SJCRH30 (cell line): ENCODE measurements at places on chromosomes 5 and 9.
A peak's percentile ranks its signal among the peaks of the same experiment; 100 is the strongest.

- peak; percentile 94 for DNase-seq
Observed at GRCh38 chr5:107570805-107571531, 99.8 kb downstream of the EFNA5 start.

DNA sequence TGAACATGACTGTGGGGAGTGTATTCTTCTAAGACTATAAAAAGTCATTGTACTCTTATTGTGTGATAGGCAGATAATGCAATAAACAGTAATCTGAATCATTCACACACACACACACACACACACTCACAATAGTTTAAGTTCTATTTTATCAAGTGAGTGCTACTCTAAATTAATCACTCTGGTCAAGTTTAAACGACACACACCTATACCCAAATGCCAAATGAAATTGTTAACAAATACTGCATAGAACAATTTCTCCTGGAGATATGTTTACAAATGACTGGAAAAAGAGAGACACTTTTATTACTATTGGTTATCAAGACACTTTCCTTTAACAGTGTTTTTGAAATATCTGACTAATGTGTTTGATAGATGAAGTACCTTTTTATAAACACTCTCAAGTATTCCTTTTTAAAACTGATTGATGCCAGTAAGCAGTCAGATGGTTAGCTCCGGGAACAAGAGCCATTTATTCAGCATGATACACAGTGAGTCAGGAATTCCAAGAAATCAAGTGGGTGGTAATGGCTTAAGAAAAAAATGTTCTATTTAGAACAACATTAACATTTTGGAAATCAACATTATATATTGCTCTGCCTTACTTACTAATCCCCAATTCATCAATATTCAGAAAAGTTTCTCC, 521.6 kb upstream of the ST8SIA4 start:
- no peak for DNase-seq

- peak; percentile 69 for DNase-seq
Observed at GRCh38 chr5:142499591-142500226, 174.9 kb upstream of the SPRY4 start.

- DNase-seq = no peak
Observed at GRCh38 chr9:72156586-72156985, 7.3 kb downstream of the GDA start.

DNA sequence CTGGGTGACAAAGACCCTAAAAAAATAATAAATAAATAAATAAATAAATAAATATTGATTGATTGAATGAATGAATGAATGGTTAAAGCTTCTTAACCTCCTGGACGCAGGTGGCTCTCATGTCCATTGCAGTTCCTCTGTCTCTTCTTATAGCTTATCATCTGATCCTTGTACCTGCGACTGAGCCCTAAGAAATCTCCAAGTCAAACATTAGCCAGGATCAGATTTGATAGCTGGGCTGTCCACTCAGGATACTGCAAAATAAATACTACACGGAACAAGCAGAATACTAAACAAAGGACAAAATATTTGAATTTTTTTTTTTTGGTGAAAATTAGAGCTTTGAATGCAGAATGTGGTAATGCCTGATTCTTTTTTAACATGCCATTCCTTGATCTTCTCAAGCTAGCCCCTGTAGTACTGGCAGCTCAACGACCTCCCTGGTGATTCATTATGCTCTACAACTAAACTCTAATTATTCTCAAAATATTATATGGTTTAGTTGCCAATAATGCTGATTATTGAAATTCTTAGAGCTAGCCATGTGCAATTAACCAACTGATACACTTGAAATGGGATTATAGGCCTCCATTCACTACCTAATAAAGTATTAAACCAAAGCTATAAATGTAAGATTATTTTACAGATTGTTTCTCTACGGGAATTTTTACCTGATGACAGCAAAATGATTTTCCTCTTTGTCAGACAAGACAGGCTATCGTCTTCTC, 9.9 kb upstream of the TMEM245 start:
- DNase-seq = no peak

DNA sequence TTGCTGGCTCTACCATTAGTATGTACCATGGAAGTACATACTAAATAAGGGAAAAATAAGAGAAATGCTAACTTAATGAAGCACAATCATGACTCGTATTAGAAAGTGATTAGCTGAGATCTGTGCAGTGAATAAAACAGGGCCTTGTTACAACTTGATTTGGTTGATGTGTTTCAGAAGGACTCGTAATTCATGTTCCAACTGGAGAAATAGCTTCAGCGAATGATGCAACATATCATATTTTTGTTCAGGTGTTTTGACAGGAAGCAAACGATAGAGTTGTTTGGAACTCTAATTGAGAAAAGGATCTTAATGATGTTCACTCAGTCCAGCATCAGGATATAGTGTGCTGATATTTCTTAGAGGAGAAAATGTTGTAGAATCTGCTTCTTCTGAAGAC, 474.6 kb upstream of the WWC1 start:
- DNase-seq = no peak

GRCh38 chr9:78470741-78471140, 173.8 kb downstream of the PSAT1 start:
- peak; percentile 55 for DNase-seq

- no peak for DNase-seq
Observed at GRCh38 chr9:106616026-106616425, 246.9 kb upstream of the ZNF462 start.

- DNase-seq = no peak
Observed at GRCh38 chr5:62547945-62548630, 30.5 kb upstream of the LRRC70 start.

DNA sequence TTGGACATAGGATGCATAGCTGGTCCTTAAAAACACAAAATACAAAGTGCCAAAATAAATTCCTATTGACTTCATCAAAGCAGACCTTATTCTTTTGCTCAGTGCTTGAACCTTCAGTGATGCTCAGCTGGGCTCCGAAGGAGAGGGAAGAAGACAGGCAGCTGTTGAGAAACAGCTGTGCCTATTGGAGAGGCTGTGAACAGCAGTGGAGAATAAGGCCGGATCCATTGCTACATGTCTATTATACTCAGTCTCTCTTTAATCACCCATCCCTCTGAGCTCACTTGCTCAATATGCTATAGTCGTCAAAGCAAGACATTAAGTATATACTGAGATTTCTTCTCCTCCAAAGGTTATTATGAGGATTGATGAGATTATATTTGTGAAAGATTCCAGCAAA, 174.4 kb downstream of the CHSY3 start:
- peak; percentile 31 for DNase-seq

DNA sequence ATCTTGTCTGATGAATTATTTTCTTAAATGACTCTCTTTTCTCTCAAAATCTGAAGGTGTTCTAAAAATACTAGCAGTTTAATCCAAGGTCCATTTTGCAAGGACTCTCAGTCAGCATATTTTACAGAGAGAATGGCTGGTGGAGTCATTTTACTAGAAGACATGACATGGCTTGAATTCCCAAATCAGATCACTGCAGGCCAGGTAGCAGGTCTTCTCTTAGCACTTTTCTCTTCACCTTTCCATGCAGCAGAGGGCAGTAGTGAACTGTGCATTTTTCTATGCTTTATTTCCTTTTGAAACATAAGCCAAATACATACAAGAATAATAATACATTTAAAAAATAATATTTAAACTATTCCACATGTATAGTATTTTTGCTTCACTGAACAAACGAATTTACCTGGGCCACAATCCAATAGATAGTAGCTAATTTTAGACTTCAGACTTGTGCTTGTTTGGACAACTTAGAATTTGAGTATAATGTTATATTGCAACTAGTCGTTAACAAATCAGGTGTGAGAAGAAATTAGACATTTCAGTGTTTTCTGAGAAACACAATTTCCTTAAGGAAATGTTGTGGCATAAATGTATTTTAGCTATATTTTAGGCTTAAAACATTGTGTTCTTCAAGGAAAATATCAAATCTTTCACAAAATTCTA, 289.4 kb upstream of the DAB2 start:
- peak; percentile 77 for DNase-seq

DNA sequence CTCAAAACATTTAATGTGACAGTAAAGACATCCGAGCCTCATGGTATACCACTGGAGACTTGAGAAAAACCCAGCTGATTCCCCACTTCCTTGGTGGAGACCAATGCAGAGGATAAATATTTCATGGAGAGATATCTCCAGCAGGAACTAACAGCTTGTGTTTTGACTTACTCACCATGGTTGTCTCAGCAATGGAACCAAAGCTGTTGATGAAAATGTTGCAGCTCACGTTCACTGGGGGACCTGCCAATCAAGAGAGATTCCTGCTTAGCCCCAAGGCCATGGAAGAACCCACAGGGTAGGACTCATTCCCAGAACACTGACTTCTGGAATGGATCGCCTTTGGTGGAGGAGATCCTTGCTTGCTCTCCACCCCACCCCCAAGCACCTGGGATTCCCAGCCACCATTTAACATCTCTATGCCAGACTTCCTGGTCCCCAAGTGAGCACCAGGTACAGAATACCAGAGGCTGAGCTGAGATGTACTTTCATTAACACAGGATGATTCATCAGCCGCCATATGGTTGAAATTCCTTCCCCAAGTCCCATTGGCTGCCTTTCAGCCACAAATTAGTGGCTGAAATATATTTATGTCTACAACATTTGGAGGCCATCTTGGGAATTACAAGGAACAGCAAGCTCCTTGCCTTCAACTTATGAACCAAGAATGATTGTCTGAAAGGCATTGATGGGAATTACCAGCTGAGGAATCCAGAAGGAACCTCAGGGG, 37.9 kb downstream of the GLRA1 start:
- DNase-seq = no peak

- DNase-seq = no peak
Observed at GRCh38 chr9:26520141-26520540, 372.5 kb downstream of the CAAP1 start.

DNA sequence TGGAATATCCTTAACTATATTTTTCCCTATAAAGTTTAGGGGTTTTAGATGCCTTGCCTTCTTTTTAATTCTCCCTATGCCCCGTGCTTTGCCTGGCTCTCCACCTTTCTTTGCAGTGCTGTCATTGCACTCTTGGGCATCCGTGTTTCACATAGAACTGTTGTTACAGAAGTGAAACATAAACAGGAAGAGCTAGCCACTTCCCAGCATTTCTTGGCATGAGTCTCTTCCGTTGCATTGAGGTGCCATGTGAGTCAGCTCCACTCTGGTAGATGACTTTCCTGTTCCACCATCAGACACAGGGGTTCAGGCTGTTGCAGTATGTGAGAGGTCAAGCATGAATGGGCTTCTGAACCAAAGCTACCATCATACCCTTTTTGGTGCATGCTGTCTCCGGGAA, 73.4 kb downstream of the ANGPTL2 start:
- DNase-seq = peak; percentile 17

DNA sequence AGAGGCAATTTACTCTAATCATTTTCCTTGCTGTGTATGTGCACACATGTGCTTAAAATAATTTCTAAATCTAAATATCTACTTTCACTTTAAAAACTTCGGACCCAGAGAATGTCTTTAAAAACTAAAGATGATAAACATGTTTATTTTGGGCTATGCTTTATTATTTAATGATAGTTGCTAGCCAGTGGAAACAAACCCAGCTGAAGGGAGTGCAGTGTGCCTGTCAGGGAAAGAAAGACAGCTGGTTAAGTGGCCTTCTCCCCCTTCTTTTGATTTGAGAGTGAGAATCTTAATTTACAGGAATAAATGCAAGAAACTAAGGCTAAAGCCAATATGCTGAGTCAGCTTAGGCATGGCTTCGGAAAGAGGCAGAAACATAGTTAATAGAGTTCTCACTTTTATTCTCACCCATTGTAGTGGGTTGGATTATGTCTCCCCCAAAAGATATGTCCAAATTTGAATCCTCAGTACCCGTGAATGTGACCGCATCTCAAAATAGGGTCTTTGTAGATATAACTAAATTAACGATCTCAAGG, 111.4 kb downstream of the DCP2 start:
- no peak for DNase-seq

GRCh38 chr9:27426511-27427271, 97.4 kb upstream of the IFNK start:
- DNase-seq = no peak

- no peak for DNase-seq
Observed at GRCh38 chr9:85421641-85422040, 320.1 kb downstream of the AGTPBP1 start.

DNA sequence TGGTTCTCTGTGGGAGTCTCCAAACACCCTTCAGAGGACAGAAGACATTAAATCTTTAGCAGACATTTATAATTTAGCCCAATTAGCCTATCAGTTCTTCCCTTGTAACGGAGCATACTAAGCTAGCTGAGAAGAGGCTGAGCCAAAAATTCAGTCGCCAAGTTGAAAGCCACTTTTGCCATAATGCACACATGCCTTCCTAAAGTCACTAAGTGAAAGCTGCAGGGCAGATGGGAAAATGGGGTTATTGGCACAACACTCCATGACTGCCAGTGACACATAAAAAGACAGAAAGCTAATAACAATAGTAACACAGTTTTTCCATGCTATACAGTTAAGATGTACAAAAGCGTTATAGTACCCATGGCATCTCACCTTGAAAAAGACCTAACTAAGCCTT, 176.2 kb downstream of the DIRAS2 start:
- no peak for DNase-seq

GRCh38 chr9:121349009-121349408, 21.0 kb downstream of the STOM start:
- no peak for DNase-seq

- DNase-seq = peak; percentile 24
Observed at GRCh38 chr9:34744295-34745221, 34.6 kb upstream of the CCL21 start.

- DNase-seq = no peak
Observed at GRCh38 chr9:69805962-69806515, 14.6 kb upstream of the CFAP95 start.

GRCh38 chr5:97062046-97062445, 80.4 kb downstream of the LIX1 start:
- DNase-seq = no peak

DNA sequence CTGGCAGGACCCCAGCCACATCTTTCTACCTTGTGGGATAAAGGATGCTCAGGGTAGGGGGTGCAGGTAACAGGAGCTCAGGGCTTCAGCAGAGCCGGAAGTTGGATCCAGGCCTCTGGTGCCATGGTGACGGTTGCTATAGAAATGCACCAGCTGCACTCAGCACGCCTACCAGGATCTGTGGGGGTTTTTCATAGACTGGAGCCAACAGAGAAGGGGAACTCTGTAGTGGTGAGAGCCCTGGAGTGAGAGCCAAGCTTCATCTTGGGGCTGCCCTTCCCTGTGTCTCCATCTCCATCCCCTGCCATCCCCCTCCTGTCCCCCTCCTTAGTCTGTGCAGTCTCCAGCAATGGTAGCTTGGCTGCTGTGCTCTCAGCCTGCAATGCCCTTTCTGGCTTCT, 27.5 kb upstream of the BOD1 start:
- DNase-seq = peak; percentile 80

GRCh38 chr5:127785098-127785927, 82.1 kb downstream of the CCDC192 start:
- no peak for DNase-seq

DNA sequence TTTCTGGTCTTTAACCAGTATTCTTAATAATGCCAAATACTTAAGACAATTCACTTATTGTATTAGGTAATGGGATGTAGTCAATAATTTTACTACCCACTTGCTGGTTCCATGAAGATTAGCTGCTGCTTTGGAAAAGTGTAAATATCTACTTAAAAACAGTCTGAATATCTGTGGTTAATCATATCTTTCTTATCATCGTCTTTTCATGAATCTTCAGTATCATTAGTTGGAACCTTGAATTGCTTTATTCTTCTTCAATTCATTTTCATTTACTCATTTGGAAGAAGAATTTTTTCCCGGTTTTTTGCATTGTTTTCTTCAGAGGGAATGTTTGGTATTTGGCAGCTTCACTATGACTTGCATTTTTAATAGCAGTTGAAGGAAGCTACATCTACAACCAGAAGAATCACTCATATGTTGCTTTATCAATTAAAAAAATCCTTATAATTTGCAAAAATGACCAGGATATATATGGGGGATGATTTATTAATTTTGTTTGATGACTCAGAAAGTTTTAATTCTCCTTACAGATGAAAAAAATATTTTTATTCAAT, 1398.3 kb upstream of the CDH6 start:
- no peak for DNase-seq
